GM18507 (cell line): ENCODE measurements at places on chromosomes 6 and 20.

DNA sequence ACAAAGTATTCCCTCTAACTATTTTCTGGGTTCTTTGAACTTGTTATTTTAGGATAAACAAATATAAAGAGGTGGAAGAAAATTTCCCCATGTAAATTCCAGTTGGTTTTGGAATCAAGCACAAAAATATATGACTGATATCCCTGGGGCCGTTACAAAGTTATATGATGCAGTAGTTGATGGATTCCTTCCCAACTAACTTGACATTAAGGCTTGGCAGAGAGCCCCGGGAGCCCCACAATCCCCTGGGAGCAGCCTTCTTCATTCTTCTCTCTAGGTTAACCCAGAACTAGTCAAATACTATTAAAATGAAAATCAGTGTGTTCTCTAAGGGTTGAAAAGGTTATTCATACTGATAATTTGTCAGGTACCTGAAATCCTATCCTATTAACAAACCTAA is 508.9 kb upstream of the SOX4 start:
- DNase-seq = no peak

DNA sequence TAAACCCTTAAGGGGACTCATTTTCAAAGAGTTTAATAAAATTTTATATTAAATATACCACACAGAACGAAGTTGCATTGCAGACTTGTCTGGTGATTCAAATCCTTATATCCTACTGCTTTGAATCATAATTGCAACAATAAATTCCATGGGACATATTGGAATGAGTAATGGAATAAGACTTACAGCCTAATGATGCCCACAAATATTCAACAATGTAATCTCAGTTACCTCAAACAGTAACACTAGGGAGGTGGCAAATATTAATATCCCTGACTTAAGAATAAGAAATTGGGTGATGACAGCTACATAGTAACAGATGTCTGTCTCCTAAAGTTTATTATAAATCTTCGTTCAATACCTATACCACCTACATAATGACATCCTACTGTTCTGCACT is 52.6 kb downstream of the BMP5 start:
- DNase-seq = no peak

- no peak for DNase-seq
Measured at GRCh38 chr20:37072293-37073196, 23.3 kb downstream of the RBL1 start.

GRCh38 chr20:62326559-62326958 is 23.8 kb downstream of the ADRM1 start:
- no peak for DNase-seq

GRCh38 chr6:108945681-108946159 is 97.5 kb downstream of the ARMC2 start:
- DNase-seq = no peak

DNA sequence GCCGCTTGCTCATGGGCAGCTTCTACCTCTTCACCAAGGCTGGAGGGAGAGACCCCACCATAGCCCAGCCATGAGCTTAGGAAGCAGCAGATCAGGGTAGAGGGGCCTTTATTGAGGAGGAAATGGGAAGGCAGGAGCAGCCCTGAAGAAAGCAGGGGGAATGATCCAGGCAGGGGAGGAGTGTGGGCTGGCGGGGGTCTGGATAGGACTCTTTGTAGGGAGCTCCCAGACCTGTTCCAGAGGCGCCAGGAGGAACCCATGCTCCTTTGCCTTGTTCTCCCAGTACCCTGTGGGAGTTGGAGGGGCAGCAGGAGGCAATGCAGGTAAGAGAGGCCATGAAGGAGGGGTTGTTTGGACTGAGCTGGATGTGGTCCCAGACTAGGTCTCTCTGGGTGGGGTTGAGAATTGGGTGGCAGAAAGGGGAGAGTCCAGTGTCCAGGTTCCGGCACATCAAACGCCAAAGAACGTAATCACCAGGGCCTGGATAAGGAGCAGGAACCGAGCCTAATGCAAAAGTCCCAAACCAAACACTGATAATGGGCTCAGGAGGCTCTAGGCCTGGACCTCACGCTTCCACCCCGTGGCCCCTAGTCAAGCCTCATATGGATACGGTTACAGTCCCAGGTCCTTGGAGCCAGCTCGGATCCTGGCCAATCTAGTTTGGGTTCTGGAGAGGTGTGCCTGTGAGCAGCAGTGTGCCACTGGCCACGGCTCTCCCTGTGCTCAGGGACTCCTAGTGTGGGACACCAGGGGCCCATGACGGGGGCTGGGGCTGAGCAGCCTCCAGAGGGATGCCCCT is 12.1 kb upstream of the PGC start:
- no peak for DNase-seq

- peak; percentile 76 for DNase-seq
Measured at GRCh38 chr20:43751167-43752050, 24.6 kb upstream of the GTSF1L start.

DNA sequence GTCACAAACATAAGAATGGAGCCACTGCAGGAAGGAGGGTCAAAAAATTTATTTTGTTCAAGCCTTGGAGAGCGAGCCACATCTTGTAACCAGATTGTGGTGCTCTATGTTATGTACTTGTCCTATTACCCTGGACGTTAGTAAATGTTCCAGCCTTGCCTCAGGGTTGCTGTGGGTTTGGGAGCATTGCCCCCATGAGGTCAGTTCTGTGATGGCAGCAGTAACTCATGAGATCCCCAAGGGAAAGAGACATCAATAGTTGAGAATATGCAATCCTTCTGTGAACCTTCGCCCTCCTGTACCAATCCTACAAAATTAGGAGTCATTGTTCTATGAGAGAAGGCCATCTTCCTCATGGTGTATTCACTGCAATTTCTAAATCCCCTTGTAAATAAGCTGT is 16.4 kb upstream of the CFAP206 start:
- DNase-seq = no peak

DNA sequence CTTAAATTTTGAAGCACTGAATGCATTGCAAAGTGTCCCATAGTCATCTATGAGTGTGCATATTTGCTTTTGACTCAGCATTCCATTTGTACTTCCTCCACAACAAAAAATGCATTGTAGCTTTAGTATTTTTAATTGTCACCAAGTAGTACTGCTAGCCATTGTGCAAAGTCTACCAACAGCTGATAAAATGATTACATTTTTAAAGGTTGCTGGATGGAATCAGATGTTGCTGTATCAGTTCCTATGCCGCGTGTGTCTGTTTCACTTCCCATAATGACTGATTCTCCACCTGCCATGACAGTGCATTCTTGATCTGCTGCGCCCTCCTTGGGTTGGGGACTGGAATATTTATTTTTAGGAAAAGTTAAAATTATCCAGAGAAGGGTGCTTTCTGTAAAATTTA is 41.2 kb downstream of the SLX4IP start:
- no peak for DNase-seq

- DNase-seq = no peak
Measured at GRCh38 chr6:98769546-98769945, 64.8 kb upstream of the POU3F2 start.

GRCh38 chr20:63386491-63386890 is 25.3 kb upstream of the CHRNA4 start:
- DNase-seq = no peak

GRCh38 chr6:137541534-137542063 is 47.4 kb upstream of the OLIG3 start:
- no peak for DNase-seq

DNA sequence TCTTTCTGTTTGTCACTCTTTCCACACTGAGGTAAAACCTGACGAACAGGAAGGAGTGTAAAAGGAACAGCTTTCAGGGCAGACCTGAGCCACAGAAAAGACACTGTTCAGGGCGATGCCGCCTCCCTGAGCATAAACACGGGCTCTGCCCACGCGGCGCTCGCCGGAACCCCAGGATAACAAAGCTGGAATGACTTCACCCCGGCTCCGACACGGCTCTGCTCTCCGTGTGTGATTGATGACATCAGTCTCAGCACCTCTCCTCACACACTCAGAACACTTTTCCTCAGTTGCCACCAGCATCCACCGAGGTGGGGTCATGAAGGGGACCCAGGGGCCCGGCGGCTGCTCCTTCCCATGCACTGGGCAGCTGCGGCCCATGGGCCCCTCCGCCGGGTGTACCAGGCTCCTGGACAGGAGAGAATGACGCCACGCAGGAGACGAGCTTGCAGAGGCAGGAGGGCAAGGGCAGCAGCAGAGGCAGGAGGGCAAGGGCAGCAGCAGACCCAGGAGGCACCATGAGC is 43.6 kb downstream of the DLL1 start:
- DNase-seq = no peak

- DNase-seq = no peak
Measured at GRCh38 chr6:149320796-149321195, 3.3 kb downstream of the TAB2 start.

DNA sequence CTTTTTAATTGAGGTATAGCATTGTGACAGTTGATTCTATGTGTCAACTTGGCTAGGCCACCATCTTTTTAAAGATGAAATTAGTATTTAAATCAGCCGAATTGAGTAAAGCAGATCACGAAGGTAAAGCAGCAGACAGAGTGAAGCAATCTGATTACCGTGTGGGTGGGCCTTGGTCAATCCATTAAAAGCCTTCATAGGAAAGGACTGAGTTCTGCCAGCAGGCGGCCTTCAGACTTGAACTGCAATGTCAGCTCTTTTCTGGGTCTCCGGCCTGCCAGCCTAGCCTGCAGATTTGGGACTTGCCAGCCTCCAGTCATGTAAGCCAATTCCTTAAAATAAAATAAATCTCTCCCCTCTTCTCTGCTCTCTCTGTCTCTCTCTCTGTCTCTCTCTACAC is 22.4 kb upstream of the TGM2 start:
- DNase-seq = no peak

DNA sequence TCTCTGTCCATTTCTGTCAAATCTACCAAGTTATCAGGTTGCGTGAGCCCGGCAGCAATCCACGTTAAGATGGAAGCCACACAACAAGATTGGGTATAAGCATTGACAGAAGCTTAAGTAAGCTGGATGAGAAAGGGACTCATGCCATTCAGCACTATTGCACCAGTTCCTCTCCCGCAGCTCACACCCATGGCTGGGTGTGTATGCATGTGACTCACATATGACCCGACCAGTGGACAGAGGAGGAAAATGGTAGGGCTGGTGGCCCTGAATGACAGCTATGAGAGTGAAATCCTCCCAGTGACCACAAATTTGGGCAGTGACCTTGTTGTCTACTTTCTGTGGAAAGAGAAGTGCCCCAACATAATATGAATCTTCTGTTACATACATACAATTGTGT is 113.5 kb downstream of the OTOR start:
- DNase-seq = no peak

- no peak for DNase-seq
Measured at GRCh38 chr6:43799551-43800297, 29.7 kb downstream of the VEGFA start.

- no peak for DNase-seq
Measured at GRCh38 chr6:161048641-161049040, 57.1 kb downstream of the MAP3K4 start.

DNA sequence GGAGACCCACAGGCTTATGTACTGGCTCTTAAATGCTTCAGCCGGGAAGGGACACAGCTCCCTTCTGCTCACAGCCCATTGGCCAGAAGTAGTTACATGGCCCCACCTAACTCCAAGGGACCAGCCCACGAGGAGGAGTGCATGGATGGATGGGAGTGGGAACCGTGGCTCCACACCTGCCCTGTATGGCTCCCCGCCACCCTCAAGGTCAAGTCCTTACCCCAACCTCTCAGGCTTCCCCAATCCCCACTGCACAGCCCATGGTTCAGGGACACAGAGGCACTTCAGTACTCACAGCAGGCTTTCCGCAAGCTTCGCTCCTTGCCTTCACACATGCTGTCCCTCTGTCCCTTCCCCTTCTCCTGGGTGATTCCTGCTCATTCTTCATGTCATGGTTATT is 137.9 kb upstream of the KCNG1 start:
- DNase-seq = no peak

- no peak for DNase-seq
Measured at GRCh38 chr20:37911261-37911660, 8.3 kb downstream of the VSTM2L start.

DNA sequence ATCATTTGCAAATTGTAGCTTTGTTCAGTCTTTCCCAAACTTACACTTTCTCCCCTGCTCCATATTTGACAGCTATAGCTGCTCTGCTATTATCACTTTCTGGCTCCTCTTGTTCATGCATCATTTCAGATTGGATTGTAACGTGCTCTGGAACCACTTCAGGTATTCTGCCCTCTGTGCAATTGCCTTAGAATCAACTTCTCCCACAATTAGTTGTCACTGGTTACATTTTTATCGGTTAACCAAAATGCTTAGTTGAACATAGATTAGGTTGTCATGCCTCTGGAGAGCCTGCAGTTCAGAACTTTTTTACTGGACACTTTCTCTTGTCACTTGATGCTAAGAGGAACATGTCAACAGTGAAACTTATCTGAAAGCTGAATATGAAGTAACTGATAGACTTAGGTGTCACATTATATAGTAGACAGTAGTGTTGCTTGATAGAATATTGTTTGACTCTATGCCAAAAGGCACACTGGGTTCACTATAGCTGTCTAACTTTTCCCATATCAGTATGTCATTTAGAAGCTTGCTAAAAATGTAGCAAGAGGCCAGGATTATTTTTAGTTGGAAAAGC is 127.7 kb upstream of the PTPRK start:
- DNase-seq = no peak

GRCh38 chr6:50959081-50959641 is 140.5 kb downstream of the TFAP2B start:
- DNase-seq = no peak

- DNase-seq = no peak
Measured at GRCh38 chr6:38649744-38650143, 10.0 kb upstream of the BTBD9 start.

DNA sequence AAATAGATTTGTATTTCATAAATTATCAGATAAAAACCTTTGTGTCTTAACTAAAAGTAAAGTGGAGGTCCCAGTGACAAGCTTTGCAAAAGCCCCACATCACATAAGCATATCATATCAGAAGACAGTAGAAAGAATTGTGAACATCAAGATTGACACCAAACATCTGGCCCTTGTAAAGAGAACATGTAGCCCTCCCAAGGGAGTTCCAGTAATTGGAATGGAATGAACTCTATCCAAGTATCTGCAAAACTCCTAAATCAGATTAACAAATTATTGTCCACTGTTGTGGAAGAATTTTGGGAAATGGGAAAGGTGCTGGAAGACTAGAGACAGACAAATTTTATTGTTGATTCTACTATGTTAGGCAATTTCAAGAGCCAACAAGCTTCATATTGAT is 268.8 kb downstream of the KCNQ5 start:
- no peak for DNase-seq

DNA sequence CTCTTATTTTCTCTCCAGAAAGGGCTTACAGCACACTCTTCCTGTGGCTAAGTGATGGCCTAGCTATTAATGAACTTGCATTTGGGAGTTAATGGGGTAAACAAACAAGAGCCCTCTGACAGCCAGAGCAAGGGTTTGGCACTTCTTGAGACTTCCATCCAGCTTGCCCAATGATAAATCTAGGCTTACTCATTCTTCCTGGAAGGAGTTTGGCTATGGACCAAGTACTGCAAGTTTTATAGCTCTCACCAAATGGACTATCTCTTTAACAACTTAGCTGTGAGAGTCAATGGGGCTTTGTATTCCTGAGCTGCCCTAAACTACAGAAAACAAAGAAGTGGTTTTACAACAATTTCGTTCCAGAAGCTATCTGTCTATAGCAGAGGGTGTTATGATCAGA is 16.7 kb upstream of the PI3 start:
- no peak for DNase-seq
